Upper lobe of left lung (tissue), 6 donors: ENCODE measurements at places on chromosomes 2 and 18. TPM values are rescaled to one million over a fixed set of nuclear protein-coding genes. Genes with fewer than 3 reads are reported as not detected.

AKAIN1 gene
- total RNA-seq = not detected

UGT1A4 gene
- 0.24 TPM for total RNA-seq

FKBP1B gene
- 17.0 TPM for total RNA-seq

MEP1B gene
- total RNA-seq = not detected

- no peaks in the 10 kb centered on the region for H3K36me3 ChIP-seq
- DNase-seq = no peak
- H3K4me3 ChIP-seq = no peak overlapping the region
- H3K4me1 ChIP-seq = no peaks in the 10 kb centered on the region
Measured at GRCh38 chr2:216830346-216830745, 29.5 kb downstream of the TNP1 start.
